ENCODE measurements at places on chromosomes 6 and 20. TPM values are rescaled to one million over a fixed set of nuclear protein-coding genes. Genes with fewer than 3 reads are reported as not detected.

OVOL2 gene
- 1.6 TPM for total RNA-seq

TAF11 gene
- 28.1 TPM for total RNA-seq

MAS1 gene
- not detected for total RNA-seq

GATA5 gene
- total RNA-seq = not detected

OR2J3 gene
- total RNA-seq = not detected

Data from epithelial cell of proximal tubule (primary cell).